Keratinocyte (primary cell): ENCODE measurements at places on chromosomes 3 and 15. TPM values are rescaled to one million over a fixed set of nuclear protein-coding genes. Genes with fewer than 3 reads are reported as not detected.

XRN1 gene
- polyA plus RNA-seq = 5.9 to 14.4 TPM (median 11.1 TPM) in 3 replicates

FAN1 gene
- 9.7 to 17.2 TPM (median 16.6 TPM) in 3 replicates for polyA plus RNA-seq

BSN gene
- polyA plus RNA-seq = under 0.01 to 0.01 TPM (median under 0.01 TPM) in 3 replicates

NANOGP8 gene
- polyA plus RNA-seq = 0.12 TPM in 1 of 3 replicates, not detected in the others

DNA sequence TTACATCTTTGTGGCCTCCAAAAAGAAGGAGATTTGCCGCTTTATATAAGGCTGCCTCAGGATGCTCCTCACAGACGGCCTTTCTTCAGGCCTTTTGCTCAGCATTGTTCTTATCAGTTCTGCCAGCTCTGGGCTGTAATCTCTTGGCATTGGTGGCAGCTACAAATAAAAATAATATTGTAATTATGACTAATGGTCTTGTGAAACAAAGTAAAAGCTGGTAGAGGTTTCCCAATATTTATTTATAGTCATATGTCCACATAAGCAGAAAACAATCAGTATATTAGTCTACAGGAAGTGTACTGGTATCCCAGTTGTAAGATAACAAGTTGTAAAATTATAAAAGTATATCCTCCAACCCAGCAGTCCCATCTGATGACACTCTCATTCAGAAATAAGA, 7.3 kb downstream of the NEK4 start:
- H3K4me3 ChIP-seq = no peak overlapping the region
- H3K36me3 ChIP-seq = peaks cover 8% of the 10 kb centered on the region
- H3K27ac ChIP-seq = no peak overlapping the region
- no peak for DNase-seq

DNA sequence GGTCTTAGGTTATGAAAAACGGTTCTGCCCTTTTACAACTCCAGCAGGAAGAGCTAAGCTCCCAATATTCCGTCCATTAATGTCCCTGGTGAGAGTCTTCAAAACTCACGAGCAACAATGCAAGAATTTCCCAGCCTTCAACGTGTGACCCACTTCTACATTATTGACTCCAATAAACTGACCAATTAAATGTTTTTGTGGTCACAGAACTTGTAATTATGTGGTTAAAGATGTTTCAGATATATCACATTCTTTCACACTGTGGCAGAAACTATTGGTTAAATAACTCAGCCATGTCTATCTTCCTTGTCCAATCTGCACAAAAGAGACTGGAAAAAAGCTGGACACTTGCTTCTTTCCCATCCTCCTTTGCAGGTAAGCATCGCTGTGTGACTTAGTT, 286.6 kb upstream of the ADAMTS9 start:
- no peak overlapping the region for H3K27ac ChIP-seq
- H3K36me3 ChIP-seq = no peaks in the 10 kb centered on the region
- H3K4me1 ChIP-seq = peaks cover 23% of the 10 kb centered on the region

ARPP21 gene
- not detected in 3 replicates for polyA plus RNA-seq

DNA sequence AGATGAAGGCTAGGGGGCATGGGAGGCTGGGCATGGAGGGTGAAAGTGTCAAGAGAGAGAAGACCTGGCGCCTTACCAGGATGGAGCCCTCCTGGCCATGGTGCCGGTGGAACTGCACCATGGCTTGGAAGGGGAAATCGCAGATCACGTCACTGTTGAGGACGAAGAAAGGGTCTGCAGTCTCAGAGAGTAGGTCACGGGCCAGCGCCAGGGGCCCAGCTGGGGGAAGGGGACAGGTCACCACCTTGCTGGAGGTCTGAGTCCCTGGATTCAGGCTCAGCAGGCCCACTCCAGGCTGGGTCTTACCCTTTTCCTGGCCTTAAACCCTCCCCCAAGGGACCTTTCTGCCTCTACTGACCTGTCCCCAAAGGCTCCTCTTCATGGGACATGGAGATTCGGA, 855 bp downstream of the GMPPB start:
- H3K36me3 ChIP-seq = peaks cover 29% of the 10 kb centered on the region
- H3K27ac ChIP-seq = peak overlapping the region; percentile 96
- peak overlapping the region; percentile 99 for H3K4me3 ChIP-seq
- peaks cover 27% of the 10 kb centered on the region for H3K4me1 ChIP-seq
- no peaks in the 10 kb centered on the region for H3K27me3 ChIP-seq

DNA sequence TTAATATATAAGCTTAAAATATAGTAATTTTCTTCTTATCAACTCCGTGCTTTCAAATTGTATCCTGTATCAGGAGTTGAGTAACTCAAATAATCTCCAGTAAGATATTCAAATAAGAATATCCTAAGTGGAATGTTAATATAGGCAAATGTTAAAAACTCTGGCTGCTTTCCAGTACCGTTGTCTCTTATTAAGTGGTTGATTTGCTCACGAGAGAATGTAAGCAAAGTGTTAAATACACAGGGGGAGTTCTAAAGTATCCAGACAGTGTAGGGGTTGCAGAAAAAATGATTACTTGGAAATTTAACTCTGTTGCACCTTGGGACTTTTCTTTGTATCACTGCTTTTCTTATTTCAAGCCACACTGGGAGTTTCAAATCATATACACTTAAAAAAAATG, 478.9 kb upstream of the TBL1XR1 start:
- DNase-seq = no peak
- H3K27me3 ChIP-seq = no peaks in the 10 kb centered on the region
- peaks cover 14% of the 10 kb centered on the region for H3K4me1 ChIP-seq
- no peak overlapping the region for H3K27ac ChIP-seq
- H3K4me3 ChIP-seq = no peak overlapping the region

DNA sequence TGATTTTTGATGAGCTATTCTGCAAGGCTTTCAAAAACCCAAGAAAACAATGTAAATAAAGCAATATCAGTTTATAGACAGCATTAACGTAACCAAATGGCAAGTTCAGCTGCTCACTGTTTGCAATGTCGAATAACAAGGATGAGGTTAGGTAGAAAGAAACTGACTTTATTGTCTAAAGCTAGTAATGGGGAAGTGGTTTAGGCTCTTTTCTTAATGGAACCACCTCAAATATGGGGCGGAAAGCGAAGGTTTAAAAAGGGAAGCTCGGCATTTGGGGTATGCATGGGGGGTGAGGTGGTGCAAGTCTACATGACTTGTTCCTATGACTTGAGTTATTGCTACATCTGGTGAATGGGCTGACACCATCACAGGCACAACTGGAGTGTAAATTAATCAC, 1060.2 kb downstream of the NSUN3 start:
- H3K4me3 ChIP-seq = no peak overlapping the region
- H3K4me1 ChIP-seq = no peaks in the 10 kb centered on the region
- DNase-seq = no peak
- H3K27ac ChIP-seq = no peak overlapping the region

DNA sequence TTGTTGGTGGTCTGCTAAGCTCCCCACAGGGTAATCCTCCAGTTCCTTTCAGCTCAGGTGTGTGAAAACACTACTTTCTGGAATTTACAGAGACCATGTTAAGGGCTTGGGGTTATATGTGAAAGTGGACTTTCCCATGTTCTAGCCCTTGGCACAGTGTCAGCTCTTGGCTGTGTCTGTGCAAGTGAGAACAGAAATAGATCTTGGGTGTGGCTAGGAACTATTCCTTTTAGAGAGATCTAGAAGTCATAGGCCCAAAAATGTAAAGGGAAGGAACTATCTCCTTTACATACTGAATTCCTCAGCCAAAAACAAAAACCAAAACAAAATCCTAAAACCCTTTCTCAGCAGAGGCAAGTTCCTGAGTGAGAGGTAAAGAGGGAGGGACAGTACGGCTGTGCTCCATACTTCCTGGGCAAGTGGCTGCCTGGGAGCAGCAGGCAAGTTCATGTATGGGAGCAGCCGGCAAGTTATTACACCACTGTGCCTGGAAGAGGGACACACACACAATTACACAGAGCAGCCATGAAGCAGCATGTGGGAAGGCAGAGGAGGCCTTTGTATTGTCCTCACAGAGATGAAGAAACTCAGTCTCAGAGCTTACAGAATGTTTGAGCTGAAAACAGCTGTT, 19.9 kb upstream of the C3orf62 start:
- H3K27me3 ChIP-seq = no peaks in the 10 kb centered on the region
- H3K27ac ChIP-seq = peak overlapping the region; percentile 45
- peaks cover 53% of the 10 kb centered on the region for H3K36me3 ChIP-seq

- no peak overlapping the region for H3K4me3 ChIP-seq
- H3K36me3 ChIP-seq = no peaks in the 10 kb centered on the region
- no peak overlapping the region for H3K27ac ChIP-seq
- H3K4me1 ChIP-seq = peaks cover 3% of the 10 kb centered on the region
These were observed 95.4 kb downstream of the HCN4 start for GRCh38 chr15:73273181-73274002.

DNA sequence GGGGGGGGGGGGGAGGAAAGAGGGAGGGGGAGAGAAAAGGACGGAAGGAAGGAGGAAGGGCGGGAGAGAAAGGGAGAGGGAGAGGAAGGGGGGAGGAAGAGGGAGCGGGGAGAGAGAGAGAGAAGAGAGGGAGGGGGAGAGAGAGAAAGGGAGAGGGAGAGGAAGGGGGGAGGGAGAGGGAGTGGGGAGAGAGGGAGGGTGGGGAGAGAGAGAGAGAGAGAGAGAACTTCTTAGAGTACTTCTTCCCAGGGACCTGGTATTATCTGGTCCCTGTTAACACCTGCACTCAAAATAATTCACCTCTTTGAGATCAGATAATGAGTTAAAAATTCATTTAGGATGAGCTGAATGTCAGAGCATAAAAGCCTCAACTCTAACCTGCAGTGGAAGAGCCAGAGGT, 1.1 kb downstream of the SEC13 start:
- peaks cover 6% of the 10 kb centered on the region for H3K4me1 ChIP-seq
- peaks cover 30% of the 10 kb centered on the region for H3K36me3 ChIP-seq
- H3K27ac ChIP-seq = peak overlapping the region; percentile 95
- peaks cover 4% of the 10 kb centered on the region for H3K27me3 ChIP-seq

DNA sequence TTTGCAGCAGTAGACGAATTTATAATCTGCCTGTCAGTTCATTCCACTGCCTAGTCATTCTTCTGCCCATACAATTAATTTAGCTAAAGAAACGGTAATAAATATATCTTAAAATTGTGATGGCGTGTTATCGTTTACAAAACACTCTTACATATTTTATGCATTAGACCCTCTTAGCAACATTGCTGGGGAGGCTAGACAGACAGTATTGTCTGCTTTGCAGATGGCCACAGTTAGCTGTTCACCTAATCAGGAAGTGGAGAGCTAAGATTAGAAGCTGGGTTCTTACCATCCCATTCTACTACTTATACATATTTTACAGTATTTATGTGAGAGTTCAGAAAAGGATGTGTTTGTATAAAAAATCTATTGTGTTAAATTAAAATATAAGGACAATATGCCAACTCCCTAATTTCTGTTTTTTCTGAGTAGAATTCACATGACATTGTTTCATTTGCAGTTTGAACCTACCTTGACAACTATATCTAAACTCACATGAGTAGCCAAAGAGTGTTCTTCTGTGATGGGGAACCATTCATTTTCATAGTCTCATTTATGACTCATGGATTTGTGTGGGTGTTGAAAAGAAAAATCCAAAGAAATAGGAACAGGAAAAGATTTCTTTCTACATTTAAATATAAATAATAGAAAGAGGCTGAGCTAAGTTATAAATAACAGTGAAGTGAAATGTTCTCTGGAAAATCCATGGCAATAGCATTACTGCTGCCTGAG, 41.7 kb upstream of the C3orf80 start:
- no peaks in the 10 kb centered on the region for H3K4me1 ChIP-seq
- peaks cover 3% of the 10 kb centered on the region for H3K27me3 ChIP-seq
- no peaks in the 10 kb centered on the region for H3K36me3 ChIP-seq
- no peak for DNase-seq

MAN2C1 gene
- 35.4 to 63.0 TPM (median 42.3 TPM) in 3 replicates for polyA plus RNA-seq

DNA sequence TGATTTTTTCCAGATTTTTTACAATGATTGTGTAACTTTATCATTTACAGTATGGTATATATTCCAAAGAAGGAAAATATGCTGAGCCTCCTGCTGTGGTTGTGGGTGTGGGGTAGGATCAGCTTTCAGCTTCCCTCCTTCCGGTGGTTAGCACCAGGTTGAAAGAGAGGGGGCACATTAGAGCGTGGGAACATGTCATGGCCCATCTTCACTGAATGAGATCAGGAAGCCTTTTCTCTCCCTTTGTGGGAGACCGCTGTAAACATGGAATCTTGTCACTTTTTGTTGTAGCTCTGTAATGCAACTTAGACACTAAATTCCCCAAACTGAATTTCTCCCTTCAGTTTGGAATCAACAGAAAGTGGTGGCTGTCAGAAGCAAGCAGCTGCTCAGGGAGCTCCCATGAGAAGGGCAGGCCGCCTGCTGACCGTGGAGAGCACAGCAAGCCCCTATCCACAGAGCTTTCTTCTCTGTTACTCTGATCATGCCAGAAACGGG, 86.7 kb upstream of the LIMD1 start:
- H3K36me3 ChIP-seq = no peaks in the 10 kb centered on the region
- DNase-seq = no peak
- H3K27ac ChIP-seq = no peak overlapping the region
- H3K4me1 ChIP-seq = peaks cover 18% of the 10 kb centered on the region
- no peaks in the 10 kb centered on the region for H3K27me3 ChIP-seq
- H3K4me3 ChIP-seq = no peak overlapping the region

- peaks cover 5% of the 10 kb centered on the region for H3K4me1 ChIP-seq
- no peak for DNase-seq
- peaks cover 17% of the 10 kb centered on the region for H3K27me3 ChIP-seq
- no peaks in the 10 kb centered on the region for H3K36me3 ChIP-seq
- H3K27ac ChIP-seq = no peak overlapping the region
- H3K4me3 ChIP-seq = no peak overlapping the region
These were observed 253.8 kb downstream of the XXYLT1 start for GRCh38 chr3:195017151-195017550.

NAALADL2 gene
- polyA plus RNA-seq = 0.63 to 0.87 TPM (median 0.75 TPM) in 3 replicates

P3H2 gene
- 80.7 to 115 TPM (median 91.4 TPM) in 3 replicates for polyA plus RNA-seq

- no peak for DNase-seq
- H3K4me1 ChIP-seq = peaks cover 37% of the 10 kb centered on the region
- H3K4me3 ChIP-seq = no peak overlapping the region
- no peak overlapping the region for H3K27ac ChIP-seq
- H3K36me3 ChIP-seq = no peaks in the 10 kb centered on the region
These were observed 622.1 kb upstream of the LMCD1 start for GRCh38 chr3:7879572-7879971.

DNA sequence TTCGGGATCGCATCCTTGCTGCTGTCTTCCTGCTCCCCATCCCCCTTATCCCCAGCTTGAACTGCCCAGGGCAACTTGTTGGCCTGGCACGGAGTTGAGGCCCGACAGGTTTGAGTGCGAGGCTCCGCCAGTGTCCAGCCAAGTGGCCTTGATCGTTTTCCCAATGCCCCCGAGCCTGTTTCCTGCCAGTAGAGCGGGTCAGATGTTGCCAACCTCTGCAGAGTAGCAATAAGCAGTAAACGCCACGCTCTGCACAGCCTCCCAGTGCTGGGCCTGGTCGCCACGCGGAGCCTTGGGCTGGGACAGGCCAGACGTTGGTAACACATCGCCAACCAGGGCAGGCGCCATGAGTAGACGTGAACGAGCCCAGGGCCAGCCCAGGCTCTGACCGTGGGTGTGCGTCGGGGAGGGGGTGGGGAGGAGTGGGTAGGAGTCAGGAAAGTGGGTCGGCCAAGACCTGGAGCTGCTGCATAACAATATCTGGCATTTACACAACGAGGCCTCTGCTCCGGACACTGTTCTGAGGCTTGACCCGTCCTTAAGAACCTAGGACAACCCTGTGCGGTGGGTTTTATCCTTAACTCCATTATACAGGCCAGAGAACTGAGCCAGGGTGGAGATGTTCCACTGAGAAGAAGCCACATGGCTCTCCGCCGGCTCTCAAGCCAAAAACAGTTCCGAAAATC, 444 bp upstream of the ABHD14A start:
- H3K4me1 ChIP-seq = peaks cover 46% of the 10 kb centered on the region
- peak overlapping the region; percentile 78 for H3K27ac ChIP-seq
- no peaks in the 10 kb centered on the region for H3K36me3 ChIP-seq
- no peaks in the 10 kb centered on the region for H3K27me3 ChIP-seq
- no peak for DNase-seq

CDCP1 gene
- polyA plus RNA-seq = 71.0 to 171 TPM (median 85.8 TPM) in 3 replicates
